ENCODE measurements at places on chromosomes 16 and 17.
A peak's percentile ranks its signal among the peaks of the same experiment; 100 is the strongest.

- no peak for DNase-seq
These were observed 59.0 kb downstream of the PHKB start for GRCh38 chr16:47519996-47520679.

DNA sequence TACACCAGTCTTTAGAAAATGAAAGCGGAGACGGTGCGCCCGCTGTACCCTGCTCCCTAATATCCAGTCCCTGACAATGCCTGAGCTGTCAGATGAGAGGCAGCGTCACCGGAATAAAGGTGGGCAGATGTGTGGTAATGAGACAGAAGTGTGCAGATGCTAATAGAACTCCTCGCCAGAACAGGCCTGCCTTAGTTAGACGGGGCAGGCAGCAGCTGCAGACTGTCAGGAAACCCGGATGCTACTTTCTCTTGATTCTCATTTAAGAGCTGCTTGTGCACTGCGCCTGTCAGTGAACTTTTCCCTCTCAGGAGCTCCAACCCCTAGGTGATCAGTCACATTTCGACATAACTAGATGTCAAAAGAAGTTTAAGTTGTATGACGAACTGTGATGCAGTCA is 221.8 kb upstream of the IRX3 start:
- DNase-seq: no peak

DNA sequence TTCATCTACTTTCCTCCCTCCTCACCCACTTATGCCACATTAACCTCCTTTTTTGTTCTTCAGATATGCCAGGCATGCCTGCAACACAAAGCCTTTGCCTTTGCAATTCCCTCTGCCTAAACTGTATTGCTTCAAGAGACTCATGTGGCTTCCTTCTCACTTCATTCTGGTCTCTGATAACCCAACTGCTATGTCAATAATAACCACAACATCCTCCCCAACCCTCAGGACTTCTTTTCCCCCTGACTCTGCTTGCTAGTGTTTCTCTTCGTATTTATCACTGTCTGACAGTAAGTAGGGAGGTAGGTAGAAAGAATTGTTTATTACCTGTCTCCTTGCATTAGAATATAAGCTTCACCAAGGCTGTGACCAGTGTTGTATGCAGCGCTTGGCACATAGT is 22.4 kb downstream of the RBL2 start:
- no peak for DNase-seq

DNA sequence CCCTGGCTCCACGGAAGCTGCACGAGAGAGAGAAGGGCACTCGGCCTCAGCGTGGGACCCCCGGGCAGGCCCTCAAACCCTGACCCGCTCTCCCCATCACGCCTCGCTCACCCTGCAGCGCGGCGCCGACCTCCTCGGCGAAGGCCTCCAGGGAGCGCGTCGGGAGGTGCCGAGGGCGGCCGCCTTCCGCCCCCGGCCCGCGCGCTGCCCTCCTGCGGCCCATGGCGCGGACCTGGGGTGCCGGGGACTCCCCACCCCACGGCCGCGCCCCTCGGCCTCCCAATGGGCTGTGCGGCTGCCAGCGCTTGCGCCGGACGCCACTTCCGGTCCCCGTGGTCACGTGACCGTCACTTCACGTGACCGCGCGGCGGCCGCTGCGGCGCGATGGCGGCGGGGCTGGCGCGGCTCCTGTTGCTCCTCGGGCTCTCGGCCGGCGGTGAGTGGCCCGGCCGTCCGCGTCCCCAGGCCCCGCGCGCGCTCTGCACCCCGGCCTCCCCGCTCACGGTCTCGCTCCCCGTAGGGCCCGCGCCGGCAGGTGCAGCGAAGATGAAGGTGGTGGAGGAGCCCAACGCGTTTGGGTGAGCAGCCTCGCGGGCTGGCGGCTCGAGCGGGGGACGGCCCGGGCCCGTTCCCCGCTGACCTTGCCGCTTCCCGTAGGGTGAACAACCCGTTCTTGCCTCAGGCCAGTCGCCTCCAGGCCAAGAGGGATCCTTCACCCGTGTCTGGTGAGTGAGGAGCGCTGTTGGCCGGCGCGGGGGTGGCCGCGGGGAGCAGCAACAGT is at the start of the genes GNPTG and TSR3:
TSS of gene GNPTG (plus strand) at position 350 of the 781 bp plus-strand sequence. CDS start at position 385, 35 bp downstream.
TSS of gene TSR3 (minus strand) at position 297 of the 781 bp plus-strand sequence. CDS start at position 223, 74 bp downstream.
- peak; percentile 95 for DNase-seq

DNA sequence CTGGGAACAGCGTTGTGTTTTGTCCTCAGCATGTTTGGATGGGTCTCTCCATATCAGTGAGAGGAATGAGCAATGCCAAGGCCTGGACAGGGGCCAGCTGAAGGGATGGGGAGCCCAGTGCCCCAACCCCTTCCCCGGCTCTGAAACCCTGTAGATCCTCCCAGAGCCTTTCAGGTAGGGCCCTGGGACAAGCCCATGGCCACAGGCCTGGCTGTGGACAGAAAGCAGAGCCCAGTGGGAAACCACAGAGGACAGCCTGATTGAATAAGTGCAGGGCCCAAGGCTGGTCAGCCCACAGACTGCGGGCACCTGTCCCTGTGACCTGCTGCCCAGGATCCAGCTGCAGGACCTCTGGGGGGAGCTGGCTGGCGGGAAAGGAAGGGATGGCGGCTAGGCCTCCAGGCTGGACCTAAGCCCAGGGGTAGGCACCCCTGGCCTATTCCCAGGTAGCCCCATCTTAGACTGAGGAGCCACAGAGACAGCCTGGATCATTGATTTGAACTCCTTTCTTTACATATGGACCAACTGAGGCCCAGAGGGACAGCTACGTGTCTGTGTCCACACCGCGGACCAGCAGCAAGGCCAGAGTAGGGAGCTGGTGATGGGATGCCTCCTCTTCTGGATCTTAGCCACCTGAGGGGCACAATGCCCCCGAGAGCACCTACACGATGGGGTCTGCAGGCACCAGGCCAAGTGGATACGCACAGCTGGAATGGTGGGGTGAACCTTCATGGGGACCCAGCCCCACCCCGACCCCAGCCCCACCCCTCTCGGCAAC is 1.3 kb downstream of the CCDC102A start:
- DNase-seq: no peak

DNA sequence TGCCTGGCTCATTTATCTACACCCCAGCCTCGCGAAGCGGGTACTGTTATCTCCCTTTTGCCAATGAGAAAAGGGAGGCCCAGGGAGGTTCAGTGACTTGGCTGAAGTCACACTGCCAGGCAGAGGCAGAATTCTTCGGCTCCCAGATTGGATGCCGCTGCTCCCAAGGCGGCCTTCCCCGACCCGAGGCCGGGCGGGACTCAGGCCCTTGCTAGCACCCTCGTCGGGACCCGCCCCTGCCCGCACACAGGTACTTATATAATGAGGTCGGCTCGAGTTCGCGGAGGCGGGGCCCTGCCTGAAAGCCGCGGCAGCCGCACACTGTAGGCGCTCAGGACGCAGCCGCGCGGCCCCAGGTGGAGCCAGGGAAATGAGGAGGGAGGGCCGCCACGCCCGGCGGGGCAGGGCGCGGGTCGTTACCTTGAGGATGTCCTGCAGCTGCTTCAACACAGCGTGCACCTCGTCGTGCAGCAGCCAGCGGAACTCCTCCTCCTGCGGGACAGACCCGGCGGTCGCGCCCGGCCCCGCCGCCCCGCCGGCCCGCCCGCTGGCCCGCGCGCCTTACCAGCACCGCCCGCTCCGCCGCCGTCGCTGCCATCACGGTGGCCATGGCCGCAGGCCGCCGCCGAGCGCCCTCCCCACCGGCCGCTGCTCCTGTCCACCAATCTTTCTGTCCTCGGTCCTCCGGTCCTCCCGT is at the start of gene ROGDI:
TSS of gene ROGDI (minus strand) at position 672 of the 697 bp plus-strand sequence. CDS start at position 610, 62 bp downstream.
- DNase-seq: peak; percentile 29

DNA sequence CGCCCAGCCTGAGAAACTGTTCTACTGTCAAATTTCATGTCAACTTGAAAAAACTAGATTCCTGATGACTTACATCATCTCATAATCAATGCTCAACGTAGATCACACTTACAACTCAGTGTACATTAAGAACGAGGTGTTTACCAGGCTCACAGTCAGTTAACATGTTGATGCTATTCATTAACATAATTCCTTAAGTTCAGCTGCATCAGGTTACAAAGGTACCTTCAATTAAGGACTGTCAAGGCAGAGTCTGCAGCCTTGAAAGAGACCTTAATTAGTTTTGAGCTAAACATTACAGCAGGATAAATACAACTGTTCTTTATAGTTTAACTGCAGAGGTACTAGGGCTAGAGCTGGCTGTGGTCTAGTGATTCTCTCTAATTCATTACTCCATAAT is 1.9 kb downstream of the GNA13 start:
- DNase-seq: no peak

DNA sequence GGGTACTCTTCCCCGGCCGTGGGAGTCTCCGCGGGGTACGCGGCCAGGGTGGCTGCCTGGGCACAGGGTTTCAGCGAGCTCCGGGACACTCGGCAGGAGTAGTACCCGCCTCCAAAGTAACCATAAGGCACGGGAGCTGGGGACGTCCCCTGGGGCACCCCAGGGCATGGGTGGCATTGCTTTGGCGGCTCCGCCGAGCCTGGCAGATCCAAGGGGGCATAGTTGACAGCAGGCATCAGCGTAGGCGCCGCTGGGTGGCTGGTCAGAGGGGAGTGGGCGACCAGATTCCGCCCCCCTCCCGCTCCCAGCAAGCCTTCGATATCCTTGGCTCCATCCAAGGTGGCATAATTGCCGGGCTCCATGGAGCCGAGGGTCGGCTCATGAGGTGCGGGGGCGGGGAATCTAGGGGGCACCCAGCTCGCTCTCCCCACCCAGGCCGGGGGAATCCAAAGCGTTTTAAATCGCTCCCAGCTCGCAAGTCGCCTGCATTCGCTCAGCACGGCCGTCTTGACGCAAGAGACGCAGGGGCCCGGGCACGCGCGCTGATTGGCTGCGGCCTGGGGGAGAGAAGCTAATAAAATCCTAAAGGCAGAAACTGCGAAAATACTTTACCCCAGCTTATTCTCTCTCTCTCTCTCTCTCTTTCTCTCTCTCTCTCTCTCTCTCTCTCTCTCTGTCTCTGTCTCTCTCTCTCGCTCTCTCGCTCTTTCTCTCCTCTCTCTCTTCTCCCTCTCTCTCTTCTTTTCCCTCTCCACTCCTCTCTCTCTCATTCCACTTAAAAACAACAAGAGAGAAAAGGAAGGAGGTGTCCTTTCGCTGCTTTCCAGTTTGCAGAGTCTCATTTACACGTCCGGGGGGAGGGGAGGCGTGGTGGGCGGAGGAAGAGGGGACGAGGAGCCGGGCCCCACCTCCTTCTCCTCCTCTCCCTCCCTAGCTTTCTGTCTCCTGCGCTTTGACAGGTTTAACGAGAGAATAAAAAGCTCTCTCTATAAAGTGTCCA is at the start of gene HOXB13:
TSS of gene HOXB13 (minus strand) at position 519 of the 1,000 bp plus-strand sequence. CDS start at position 362, 157 bp downstream.
- no peak for DNase-seq

GRCh38 chr16:4572715-4573114 is 16.6 kb downstream of the C16orf96 start:
- DNase-seq: peak; percentile 43

- DNase-seq: no peak
These were observed 119.2 kb downstream of the METRNL start for GRCh38 chr17:83198366-83199341.

DNA sequence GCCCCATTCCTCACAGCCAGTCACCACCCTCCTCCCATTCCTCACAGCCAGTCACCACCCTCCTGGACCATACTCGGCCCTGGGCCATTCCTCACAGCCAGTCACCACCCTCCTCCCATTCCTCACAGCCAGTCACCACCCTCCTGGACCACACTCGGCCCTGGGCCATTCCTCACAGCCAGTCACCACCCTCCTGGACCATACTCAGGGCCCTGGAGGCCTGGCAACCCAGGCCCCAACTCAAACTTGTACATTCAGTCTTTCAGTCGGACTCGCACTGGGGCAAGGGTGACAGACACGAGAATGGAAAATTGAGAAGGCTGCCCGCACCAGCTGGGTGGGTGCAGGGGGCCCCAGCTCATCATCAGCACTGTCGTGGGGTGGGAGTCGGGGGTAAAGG is 30.4 kb upstream of the FOXK2 start:
- no peak for DNase-seq

GRCh38 chr16:46889942-46890300 is 5.8 kb downstream of the GPT2 start:
- DNase-seq: no peak

DNA sequence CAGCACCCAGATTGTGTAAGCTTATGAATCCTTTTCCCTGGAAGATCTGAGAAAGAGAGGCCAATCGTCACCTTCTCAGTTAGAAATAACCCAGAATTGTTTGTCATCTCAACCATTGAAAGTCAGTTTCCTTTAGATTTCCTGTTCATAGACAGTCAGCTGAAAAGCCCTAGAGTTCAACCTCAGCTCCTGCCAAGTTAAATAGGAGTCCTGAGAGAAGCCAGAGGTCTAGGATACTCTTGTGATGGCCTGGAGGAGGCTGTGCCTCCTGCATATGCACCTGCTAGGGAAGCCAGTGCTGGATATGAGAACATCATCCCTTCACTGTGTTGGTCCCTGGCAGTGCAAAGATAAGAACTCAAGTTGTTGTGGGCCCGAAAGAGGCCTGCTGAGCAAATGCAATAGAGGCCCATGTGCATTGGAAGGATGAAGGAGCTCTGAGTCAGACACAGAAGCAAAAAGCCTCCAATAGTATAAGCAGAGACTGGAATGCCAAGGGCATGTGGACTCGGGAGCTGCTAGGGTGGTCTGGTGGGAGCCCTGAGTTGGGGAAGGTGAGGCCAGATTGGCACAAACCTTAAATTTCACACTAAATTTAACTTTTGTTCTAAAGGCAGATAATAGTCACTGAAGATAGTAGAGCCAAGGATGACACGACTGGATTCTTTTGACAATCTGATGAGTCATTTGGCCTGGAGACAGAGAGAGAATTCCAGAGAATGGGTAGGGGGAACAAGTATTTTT is 520.9 kb upstream of the CDH5 start:
- peak; percentile 11 for DNase-seq

DNA sequence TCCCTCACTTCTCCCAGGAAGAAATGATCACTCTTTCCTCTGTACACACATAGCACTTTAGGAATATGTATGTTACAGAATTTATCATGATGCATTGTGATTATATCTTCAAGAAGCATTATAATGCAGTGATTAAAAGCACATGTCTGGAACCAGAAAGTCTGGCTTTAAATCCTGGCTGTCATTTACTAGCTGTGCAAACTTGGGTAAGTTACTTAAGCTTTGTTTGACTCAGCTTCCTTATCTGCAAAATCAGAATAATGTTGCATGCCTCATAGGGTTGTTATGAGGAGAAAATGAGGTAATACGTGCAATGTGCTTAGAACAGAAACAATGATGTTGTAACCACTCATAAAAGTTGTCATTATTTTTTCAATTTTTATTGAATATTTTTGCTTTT is 156.3 kb upstream of the ZKSCAN2 start:
- peak; percentile 11 for DNase-seq

DNA sequence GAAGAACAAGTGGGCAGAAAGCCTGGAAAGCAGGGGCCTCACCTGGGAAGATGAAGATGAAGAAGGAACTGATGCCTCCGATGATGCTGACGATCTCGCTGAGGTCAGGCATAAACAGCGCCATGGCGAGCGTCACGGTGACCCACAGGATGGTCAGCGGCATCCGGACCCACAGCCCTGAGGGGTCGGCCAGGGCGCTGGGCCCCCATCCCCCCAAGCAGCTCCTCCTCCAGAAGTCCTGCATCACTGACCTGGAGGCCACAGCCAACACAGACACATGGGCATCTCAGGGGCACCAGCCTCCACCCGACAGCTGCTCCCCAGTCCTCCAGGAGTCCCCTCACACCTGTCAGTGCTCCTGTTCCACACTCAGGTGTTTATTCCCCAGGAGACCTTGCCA is 26.1 kb downstream of the SLC38A8 start:
- DNase-seq: no peak
